Smooth muscle cell of the coronary artery (primary cell): ENCODE measurements at places on chromosomes 13 and 19. TPM values are rescaled to one million over a fixed set of nuclear protein-coding genes. Genes with fewer than 3 reads are reported as not detected.

Gene ZNF878
- 0.23 TPM in 2 replicates for total RNA-seq

Gene IL4I1
- 0.23 TPM in 1 of 2 replicates, not detected in the other for total RNA-seq

Gene ZNF91
- total RNA-seq = 7.5 and 12.6 TPM in 2 replicates

Gene FREM2
- total RNA-seq = under 0.01 TPM in 1 of 2 replicates, not detected in the other

Gene VAV1
- total RNA-seq = not detected in 2 replicates

Gene TMEM238
- 0.30 TPM in 1 of 2 replicates, not detected in the other for total RNA-seq

Gene KIRREL2
- not detected in 2 replicates for total RNA-seq

Gene FGF9
- 0.47 TPM in 1 of 2 replicates, not detected in the other for total RNA-seq

Gene ZNF837
- total RNA-seq = 0.35 and 2.0 TPM in 2 replicates

Gene LHB
- 0.15 TPM in 1 of 2 replicates, not detected in the other for total RNA-seq

Gene ZNF8
- total RNA-seq = 1.6 and 2.6 TPM in 2 replicates

Gene PRODH2
- not detected in 2 replicates for total RNA-seq

Gene RASAL3
- total RNA-seq = not detected in 2 replicates

Gene SYNE4
- total RNA-seq = 0.08 TPM in 1 of 2 replicates, not detected in the other

Gene MEF2B
- total RNA-seq = not detected in 2 replicates

Gene PTPRH
- 2.5 and 3.9 TPM in 2 replicates for total RNA-seq

Gene MAP4K1
- total RNA-seq = 0.08 TPM in 1 of 2 replicates, not detected in the other

Gene S1PR2
- total RNA-seq = 9.3 and 22.9 TPM in 2 replicates

Gene CNN1
- 6.5 and 9.2 TPM in 2 replicates for total RNA-seq

Gene DZIP1
- total RNA-seq = 25.6 and 27.1 TPM in 2 replicates

Gene TMEM91
- 2.3 and 6.1 TPM in 2 replicates for total RNA-seq

Gene TMPRSS9
- not detected in 2 replicates for total RNA-seq

Gene MYH14
- under 0.01 TPM in 1 of 2 replicates, not detected in the other for total RNA-seq

Gene LENG1
- total RNA-seq = 2.3 and 6.5 TPM in 2 replicates

Gene WDR87
- under 0.01 TPM in 1 of 2 replicates, not detected in the other for total RNA-seq

Gene NCCRP1
- total RNA-seq = not detected in 2 replicates

Gene CEBPA
- total RNA-seq = 0.12 TPM in 1 of 2 replicates, not detected in the other

Gene SIGLEC6
- total RNA-seq = not detected in 2 replicates
